ENCODE measurements at places on chromosomes 16 and 17.
A peak's percentile ranks its signal among the peaks of the same experiment; 100 is the strongest.

DNA sequence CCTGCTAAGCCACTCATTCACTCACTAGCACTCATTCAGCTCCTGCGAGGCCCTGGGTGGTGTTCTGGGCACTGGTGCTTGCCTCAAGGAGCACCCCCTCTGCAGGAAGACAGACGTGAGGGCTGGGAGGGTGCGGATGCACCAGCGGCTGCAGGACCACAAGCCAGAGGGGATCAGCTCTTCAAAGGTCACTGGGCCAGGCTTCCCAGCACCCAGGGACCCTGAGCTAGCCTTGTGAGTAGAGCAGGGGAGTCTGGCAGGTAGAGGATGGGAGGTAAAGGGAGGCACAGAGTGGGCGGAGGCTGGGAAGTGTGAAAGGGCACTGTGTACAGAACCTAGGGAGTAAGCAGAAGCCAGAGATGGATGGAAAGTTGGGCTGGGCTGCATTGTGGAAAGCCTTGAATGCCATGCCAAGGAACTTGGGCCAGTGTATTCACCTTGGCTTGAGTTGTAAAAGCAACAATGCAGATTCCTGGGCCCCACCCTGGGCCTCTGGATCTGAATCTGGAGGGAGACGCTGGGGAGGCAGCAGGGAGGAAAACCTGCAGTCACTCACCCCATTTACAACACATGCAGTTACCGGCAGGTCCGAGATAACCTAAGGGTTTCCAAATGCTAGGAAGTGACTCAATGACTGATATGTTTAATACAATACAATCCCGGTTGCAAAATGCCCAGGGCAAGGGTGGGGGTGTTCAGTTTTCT is 1.7 kb downstream of the IL4R start:
- DNase-seq, result no peak

GRCh38 chr17:7393613-7394451 is 493 bp downstream of the PLSCR3 start:
- peak; percentile 71 for DNase-seq

DNA sequence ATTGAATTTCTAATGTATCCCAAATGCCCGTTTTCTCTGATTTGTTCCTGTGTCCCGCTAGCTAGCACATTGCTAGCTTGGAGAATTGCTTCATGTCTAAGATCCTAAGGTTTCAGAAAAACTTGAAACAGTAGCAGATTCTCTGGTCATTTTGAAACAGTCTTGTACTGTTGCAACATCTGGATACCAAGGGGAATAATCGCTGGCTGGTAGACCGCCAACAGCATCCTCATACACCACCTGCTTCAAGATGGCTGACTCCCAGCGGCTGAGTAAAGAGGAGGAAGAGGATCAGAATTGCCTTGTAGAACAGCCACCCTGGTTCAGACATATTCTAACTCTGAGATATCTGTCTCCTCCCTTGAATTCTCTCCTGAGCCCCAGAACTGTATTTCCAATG is 226.7 kb upstream of the ELAC2 start:
- no peak for DNase-seq

DNA sequence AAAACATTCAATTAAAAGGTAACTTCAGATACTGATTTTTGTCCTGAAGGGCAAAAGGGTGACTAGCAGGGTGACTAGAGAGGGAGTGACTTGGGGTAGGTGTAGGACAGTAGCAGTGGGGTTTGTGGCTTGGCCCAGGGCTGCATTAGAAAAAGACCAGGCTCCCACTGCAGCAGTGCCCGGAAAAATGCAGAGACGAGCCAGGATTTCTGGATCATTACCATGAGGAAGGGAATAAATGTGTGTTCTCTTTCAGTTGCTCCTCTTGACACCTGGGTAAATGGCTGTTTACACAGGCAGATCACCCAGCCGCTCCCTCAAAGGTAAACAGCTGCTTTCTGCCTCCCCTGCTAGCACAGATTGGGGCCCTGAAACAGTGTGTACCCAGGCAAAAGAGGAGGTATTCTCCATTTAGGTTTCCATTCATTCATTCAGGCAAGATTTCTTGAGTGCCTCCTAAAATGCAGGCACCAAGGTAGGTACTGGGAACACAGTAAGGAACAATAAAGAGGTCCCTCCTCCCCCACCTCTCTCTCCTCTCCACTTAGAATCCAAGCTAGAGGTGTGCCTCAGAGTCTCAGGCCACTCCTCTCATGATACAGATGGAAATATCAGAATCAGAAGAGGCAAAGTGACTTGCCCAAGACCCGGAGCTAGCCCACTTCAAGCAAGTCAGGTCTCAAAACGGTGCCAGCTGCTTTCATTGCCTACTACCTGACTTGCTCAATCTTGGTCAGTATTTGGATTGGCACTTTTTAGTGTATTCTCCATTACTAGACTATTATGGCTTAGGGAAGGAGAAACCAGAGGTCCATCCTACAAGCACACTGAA is 15.2 kb upstream of the TOX3 start:
- DNase-seq, result peak; percentile 68

DNA sequence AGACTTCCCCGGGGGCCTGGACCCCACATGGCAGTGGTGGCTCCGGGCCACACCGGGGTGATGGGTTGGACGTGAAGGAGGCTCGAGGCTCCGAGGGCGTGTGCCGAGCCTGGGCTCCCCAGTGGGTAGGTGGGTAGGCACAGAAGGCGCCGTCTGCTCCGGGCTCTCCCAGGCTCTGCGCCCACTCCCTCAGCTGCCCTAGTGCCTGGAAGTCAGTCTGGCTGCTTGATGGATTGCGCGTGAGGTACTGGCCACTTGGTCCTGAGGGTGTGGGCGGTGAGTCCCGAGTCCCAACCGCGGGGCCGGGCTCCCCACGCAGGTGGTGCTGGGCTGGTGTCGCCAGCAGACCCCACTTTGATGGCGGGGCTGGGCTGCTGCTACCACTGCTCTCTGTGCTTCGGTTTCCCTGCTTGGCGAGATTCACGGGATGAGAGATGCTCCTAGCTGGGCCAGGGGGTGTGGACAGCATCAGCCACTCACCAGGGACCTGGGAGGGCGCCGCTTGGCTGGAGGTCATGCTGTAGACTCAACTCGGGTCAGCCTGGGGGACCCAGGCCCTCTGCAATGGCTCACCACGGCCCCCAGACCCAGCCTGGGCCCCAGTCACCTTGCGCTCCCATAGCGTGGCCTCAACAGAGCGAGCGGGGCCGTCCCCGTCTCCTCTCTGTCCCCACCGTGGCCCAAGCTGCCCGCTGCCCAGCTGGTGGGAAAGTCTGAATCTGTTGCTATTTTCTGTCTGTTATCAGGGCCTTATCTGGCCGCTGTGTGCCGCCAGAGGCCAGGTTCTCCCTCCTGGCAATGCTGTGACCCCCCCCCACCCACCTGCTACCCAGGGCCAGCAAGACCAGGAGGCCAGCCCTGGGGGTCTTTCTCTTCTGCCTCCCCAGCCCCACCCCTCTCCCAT is 26.1 kb downstream of the ZFPM1 start:
- no peak for DNase-seq

GRCh38 chr16:51155820-51156806 is 5.0 kb upstream of the SALL1 start:
- DNase-seq, result no peak

DNA sequence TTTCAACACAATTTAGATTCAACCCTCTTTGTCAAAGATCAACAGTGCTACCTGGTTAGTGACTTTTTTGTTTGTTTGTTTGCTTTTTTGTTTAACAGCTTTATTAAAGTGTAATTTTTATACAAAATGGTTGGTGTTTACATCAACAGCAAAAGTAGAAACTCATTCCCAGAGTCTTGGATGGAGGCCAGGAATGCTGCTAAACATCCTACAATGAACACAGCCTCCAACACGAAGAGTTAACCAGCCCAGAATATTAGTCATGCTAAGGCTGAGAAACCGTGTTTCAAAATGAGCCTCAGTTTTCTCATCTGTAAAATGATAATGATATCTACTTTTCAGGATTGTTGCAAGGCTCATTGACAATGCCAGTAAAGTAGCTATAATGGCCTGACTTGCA is 211.0 kb upstream of the MAF start:
- DNase-seq, result no peak

- DNase-seq, result no peak
Observed at GRCh38 chr17:77727037-77727615, 231.4 kb upstream of the TNRC6C start.

All from NCI-H2171 treated with DMSO at 0.1 percent for 48 hours (cell line).